ENCODE measurements at places on chromosomes 12 and 14. TPM values are rescaled to one million over a fixed set of nuclear protein-coding genes. Genes with fewer than 3 reads are reported as not detected.

OSGEP gene
- 42.6 TPM for total RNA-seq

TAS2R43 gene
- 0.38 TPM for total RNA-seq

AKAP3 gene
- 0.69 TPM for total RNA-seq

HOXC12 gene
- not detected for total RNA-seq

OLR1 gene
- total RNA-seq = not detected

DBX2 gene
- total RNA-seq = not detected

LEMD3 gene
- total RNA-seq = 39.6 TPM

ASB8 gene
- total RNA-seq = 9.0 TPM

FITM1 gene
- total RNA-seq = 0.82 TPM

OTOGL gene
- 2.7 TPM for total RNA-seq

MYF6 gene
- not detected for total RNA-seq

AQP2 gene
- not detected for total RNA-seq

Measured in endodermal cell (in vitro differentiated cells).